ENCODE measurements at places on chromosomes 7 and 10. TPM values are rescaled to one million over a fixed set of nuclear protein-coding genes. Genes with fewer than 3 reads are reported as not detected.

- DNase-seq: no peak
Measured at GRCh38 chr7:43749383-43749940, 9.0 kb upstream of the BLVRA start.

GRCh38 chr10:15815242-15815885 lies 44.9 kb downstream of the MINDY3 start:
- no peak for DNase-seq

- no peak for DNase-seq
Measured at GRCh38 chr10:49082766-49083165, 32.6 kb downstream of the VSTM4 start.

GRCh38 chr7:139725077-139725476 lies 52.7 kb downstream of the HIPK2 start:
- DNase-seq: no peak

DNA sequence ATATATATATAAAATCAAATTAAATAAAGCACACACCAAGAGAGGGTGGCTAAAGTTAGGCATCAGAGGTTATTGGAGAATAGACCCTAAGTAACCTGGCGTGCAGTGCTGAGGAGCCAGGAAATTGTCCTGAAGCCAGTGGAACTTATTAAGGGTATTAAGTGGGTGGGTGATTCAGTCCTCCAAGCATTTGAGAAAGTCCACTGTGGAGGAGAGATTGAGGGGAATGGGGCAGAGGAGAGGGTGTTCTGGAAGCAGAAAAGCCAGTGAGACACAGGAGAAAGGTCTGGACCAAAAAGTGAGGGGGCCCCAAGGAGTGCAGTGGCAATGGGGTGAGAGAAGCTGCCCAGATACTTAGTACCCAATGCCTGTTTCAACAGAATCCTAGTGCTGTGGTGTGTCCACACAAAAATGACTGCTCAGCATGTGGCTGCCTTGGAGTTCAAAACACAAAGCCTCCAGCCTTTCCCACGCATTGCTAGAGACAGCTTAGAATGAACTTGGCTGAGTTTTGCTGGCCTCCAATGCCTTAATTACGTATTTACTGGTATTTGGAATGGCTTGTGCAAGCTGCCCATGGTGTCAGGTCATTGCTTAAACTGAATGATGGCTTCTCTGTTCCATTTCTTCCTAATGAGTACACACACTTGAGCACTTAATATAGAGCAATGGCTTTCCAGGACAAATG lies 44.9 kb upstream of the CHST15 start:
- no peak for DNase-seq

GRCh38 chr10:18402853-18403252 lies 248.5 kb downstream of the NSUN6 start:
- no peak for DNase-seq

Gene LRRC4
- total RNA-seq: 0.07 TPM

Gene ARMS2
- total RNA-seq: not detected

Gene SPDYE2
- total RNA-seq: 0.58 TPM

Data from T-cell (primary cell).